ENCODE measurements at places on chromosomes 4 and X. TPM values are rescaled to one million over a fixed set of nuclear protein-coding genes. Genes with fewer than 3 reads are reported as not detected.
A peak's percentile ranks its signal among the peaks of the same experiment; 100 is the strongest.

- peak; percentile 10 for DNase-seq
Measured at GRCh38 chr4:148730766-148731165, 288.6 kb upstream of the NR3C2 start.

DNA sequence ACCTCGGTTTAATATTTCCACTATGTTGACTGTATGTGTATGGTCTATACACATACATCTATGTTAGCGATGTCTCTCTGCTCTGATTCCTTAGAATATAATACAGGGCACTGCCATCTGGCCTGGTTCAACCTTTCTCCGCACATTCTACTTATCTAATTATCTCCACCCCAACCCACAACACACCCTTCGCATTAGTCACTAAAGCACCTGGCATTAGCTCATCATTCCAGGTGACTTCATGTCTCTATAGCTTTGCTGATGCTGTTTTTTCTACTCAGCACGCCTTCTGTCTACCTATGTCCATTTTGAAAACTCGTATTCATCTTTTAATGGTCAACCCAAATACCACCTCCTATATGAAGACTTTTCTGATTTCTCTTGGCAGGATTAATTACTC, 425.2 kb upstream of the RASGEF1B start:
- no peak for DNase-seq

- no peak for DNase-seq
Measured at GRCh38 chrX:38661561-38661960, 100.2 kb downstream of the TSPAN7 start.

DNA sequence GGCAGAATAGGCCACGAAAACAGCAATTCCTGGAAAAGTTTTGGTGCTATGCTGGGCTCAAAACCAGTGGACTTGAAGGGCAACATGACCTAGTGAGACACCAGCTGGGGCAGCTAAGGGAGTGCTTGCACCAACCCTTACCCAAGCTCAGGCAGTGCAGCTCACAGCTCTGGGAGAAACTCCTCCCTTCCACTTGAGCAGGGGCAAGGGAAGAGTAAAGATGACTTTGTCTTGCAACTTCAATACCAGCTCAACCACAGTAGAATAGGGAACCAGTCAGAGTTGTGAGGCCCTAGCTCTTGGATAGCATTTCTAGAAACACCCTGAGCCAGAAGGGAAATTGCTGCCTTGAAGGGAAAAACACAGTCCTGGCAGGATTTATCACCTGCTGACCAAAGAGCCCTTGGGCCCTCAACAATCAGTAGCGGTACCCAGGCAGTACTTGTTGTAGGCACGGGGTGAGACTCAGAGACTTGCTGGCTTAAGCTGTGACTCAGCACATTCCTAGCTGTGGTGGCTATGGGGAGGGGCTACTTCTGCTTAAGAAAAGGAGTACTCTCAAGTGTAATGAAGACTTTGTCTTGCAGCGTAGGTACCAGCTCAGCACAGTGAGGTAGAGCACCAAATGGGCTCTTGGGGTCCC, 19.7 kb upstream of the ABCG2 start:
- DNase-seq = peak; percentile 71

DNA sequence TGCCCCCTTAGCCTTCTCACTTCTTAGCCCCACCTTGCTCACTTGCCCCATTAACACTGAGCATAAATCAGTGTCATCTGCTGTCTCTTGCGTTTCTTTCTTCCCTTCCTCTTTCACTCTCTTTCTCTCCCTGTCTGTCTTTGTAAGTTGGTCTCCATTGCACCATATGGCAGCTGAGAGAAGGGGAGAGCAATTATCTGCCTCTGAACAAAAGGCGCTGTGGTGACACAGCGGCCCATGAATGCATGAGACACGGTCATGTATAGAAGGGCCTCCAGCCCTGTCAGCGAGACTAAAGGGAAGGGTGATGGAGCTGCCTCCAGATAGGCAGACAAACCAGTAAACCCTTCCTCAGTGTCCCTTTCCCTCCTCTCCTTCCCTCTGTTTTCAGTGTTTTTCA, 88.8 kb upstream of the PCDH18 start:
- no peak for DNase-seq

GRCh38 chr4:178196751-178197374, 754.6 kb upstream of the AGA start:
- no peak for DNase-seq

- DNase-seq = no peak
Measured at GRCh38 chr4:88757776-88758175, 60.1 kb upstream of the NAP1L5 start.

GRCh38 chr4:139470997-139471665, 17.2 kb downstream of the RAB33B start:
- DNase-seq = no peak

GRCh38 chr4:174444390-174444789, 77.9 kb downstream of the HPGD start:
- no peak for DNase-seq

GRCh38 chrX:14026121-14026520, 3.6 kb downstream of the GEMIN8 start:
- no peak for DNase-seq

DNA sequence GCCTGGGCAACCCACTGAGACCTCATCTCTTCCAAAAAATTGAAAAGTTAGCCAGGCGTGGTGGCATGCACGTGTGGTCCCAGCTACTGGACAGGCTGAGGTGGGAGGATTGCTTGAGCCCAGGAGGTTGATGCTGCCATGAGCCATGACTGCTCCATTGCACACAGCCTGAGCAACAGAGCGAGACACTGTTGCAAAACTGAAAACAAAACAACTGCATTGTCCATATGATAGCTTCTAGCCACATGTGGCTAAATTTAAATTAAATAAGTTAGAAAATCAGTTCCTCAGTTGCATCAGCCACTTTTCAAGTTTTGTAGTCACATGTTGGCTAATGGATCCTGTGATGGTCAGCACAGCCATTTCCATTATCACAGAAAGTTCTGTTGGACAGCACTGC, 67.9 kb downstream of the GAB1 start:
- no peak for DNase-seq

- no peak for DNase-seq
Measured at GRCh38 chr4:109588176-109588575, 28.1 kb downstream of the MCUB start.

DNA sequence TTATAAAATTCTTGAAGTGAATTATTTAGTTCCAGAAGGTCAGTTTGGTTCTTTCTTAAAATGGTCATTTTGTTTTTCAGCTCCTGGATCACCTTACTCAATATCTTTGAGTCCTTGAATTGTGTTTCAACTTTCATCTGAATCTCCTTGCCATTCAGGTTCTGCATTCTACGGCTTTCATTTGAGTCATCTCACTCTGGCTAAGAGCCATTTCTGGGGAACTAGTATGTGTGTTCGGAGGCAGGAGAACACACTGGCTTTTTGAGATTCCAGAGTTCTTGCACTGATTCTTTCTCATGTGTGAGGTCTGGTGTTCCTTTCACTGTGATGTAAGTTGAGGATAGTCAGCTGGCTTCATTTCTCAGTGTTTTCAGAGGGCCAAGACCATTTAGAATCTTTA, 708.4 kb upstream of the FRG1 start:
- no peak for DNase-seq

GRCh38 chrX:23945206-23945605, 37.4 kb downstream of the CXorf58 start:
- no peak for DNase-seq

GRCh38 chr4:24130637-24131036, 240.8 kb upstream of the PPARGC1A start:
- DNase-seq = no peak

- peak; percentile 14 for DNase-seq
Measured at GRCh38 chrX:103919270-103919637, 43.2 kb upstream of the TMSB15B start.

DNA sequence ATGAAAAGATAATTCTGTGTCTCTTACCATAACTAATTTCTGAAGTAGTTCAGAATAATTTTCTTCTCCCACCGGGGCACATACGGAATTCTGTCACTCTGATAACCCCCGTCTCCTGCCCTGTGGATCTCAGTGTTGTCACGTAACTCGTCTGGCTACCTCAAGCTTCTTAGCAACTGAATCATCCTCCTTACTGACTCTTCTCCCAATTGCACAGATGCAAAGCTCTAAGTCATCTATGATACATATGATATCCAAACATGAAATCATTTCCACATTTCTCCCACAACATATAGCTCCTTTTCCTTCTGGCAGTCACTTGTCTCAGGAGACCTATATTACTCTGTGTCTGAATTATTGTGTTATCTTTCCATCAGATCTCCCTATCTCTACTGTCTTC, 1043.1 kb upstream of the TENM3 start:
- DNase-seq = no peak

- DNase-seq = no peak
Measured at GRCh38 chrX:109841257-109841656, 108.2 kb upstream of the ACSL4 start.

DNA sequence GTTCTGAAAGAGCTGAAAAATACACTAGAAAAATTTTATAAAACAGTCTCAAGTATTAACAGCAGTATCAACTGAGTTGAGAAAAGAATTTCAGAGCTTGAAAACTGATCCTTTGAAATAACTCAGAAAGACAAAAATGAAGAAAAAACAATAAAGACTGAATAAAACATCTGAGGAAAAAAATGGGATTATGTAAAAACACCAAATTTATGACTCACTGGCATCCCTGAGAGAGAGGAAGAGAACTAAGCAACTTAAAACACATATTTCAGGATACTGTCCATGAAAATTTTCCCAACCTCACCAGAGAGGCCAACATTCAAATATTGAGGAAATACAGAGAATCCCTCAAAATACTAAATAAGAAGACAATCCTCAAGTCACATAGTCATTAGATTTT, 22.9 kb downstream of the PABPC4L start:
- DNase-seq = peak; percentile 6

DNA sequence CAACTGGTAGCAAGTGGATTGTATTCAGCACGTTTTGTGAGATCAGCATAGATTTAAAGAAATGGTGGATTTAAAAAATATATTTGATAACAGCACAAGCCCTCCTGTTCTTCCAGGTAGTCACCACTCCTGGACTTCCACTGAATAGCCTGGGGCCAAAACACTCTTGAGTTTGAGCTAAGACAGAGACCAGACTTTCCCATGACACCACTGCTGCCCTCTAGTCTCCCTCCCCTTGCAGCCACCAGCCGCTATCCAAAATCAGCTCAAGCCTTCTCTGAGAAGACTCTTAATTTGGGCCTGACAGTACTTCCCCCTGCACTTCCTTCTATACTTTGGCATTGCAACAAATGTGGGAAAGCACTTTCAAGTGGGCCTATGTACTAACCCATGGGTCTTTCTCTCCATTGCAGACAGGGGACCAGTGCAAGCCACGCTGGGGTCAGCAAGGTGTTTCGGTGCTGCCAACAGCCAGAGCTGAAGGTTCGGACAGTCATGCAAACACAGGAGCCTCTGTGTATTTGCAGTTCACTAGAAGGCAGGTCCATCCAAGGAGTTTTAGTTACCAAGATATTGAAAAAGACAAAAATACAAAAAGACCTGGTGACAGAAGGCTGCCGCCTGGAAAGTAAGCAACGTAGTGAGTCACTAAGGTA, 40.5 kb upstream of the KLHL13 start:
- DNase-seq = no peak

- DNase-seq = no peak
Measured at GRCh38 chr4:69089388-69089787, 6.9 kb upstream of the UGT2B7 start.

- no peak for DNase-seq
Measured at GRCh38 chr4:4317496-4318232, 27.6 kb downstream of the ZBTB49 start.

DNA sequence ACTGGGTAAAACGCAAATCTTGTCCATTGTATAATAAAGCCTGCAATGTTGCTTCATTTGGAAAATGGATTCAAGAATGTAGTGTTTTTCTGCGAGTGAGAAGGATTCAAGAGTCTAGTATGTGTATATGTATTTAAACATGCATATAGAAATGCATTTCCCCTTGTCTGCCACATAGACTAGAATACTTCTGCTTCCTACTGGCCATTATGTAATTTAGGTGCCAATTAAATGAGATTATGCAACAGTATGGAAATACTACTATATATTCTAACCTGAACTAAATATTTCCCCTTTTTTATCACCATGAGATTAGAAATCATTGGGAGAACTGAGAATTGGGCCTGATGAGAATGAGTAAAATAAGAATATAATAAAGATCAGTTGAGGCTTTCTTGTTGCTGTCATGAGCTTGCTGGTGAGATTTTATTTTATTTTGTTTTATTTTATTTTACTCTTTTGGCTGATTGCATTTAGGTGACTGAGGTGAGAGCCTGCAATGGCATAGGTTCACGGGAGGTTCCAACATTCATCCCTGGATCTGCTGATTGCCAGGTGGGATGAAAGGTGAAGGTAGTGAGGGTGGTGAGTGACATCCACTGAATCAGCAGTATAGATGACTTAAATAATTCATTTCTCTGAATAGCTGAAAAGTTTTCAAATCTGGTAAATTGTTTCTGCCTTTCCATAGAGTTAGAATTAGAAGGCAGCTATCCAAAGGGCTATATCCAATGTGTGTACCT, 95.6 kb upstream of the SLC4A4 start:
- DNase-seq = no peak

DNA sequence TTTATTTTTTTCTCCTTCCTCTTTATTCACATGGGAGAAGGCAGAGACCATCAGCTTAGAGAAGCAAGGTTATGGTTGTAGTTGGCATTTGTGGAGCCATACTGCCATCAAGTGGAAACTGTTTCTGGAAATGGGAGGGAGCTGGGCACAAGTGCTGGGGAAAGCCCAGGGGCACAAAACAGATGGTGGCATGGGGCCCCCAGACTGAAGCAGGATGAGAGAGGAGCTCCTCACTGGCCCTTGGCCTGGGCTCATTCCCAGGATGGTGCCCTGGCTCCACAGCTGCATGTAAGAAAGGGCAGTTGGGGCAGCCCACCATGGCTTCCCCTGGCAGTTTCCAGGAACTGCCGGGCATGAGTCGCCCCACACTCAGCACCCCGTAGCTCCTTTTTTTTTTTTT, 59.2 kb downstream of the NBDY start:
- DNase-seq = peak; percentile 31

- no peak for DNase-seq
Measured at GRCh38 chr4:16411501-16412085, 185.3 kb upstream of the TAPT1 start.

IL13RA1 gene
- 34.2 TPM for total RNA-seq

TLR6 gene
- 2.9 TPM for total RNA-seq

SPIN4 gene
- 10.7 TPM for total RNA-seq

CENPVL2 gene
- not detected for total RNA-seq

MAGIX gene
- 3.8 TPM for total RNA-seq

RNF212 gene
- total RNA-seq = not detected

LRP2BP gene
- total RNA-seq = 0.45 TPM

TSC22D3 gene
- total RNA-seq = 189 TPM

NLRP2B gene
- total RNA-seq = not detected

YIPF6 gene
- total RNA-seq = 19.8 TPM

TMEM271 gene
- total RNA-seq = not detected

TCEAL6 gene
- not detected for total RNA-seq

All from LHCN-M2 (cell line).